Neuronal stem cell (in vitro differentiated cells): ENCODE measurements at places on chromosomes 12 and 14.
A peak's percentile ranks its signal among the peaks of the same experiment; 100 is the strongest.

GRCh38 chr12:53145383-53146260, 34.9 kb upstream of the ZNF740 start:
- DNase-seq, result no peak

- no peak for DNase-seq
Measured at GRCh38 chr12:42332301-42333285, 6.6 kb downstream of the PPHLN1 start.

GRCh38 chr12:12439636-12440035, 82.8 kb downstream of the BORCS5 start:
- DNase-seq, result no peak

- DNase-seq, result peak; percentile 37
Measured at GRCh38 chr14:78902010-78902623, 731.9 kb downstream of the NRXN3 start.

GRCh38 chr12:89064780-89065179, 287.5 kb downstream of the DUSP6 start:
- no peak for DNase-seq

DNA sequence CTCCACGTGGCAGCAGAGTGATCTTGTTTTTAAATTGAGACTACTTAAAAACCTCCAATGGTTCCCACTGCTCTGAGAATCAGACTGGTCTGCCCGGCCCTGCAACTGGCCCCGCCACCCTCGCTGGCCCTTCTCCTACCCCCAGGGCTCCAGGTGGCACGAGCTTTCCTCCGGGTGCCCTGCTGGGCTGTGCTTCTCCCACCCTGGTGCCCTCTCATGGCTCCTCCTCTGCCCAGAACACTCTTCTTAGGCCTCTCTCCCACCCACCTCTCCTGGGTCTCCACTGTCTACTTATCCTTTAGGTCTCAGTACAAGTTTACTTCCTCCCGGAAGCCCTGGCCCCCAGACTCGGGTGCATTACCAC, 26.5 kb downstream of the CCDC92 start:
- no peak for DNase-seq

DNA sequence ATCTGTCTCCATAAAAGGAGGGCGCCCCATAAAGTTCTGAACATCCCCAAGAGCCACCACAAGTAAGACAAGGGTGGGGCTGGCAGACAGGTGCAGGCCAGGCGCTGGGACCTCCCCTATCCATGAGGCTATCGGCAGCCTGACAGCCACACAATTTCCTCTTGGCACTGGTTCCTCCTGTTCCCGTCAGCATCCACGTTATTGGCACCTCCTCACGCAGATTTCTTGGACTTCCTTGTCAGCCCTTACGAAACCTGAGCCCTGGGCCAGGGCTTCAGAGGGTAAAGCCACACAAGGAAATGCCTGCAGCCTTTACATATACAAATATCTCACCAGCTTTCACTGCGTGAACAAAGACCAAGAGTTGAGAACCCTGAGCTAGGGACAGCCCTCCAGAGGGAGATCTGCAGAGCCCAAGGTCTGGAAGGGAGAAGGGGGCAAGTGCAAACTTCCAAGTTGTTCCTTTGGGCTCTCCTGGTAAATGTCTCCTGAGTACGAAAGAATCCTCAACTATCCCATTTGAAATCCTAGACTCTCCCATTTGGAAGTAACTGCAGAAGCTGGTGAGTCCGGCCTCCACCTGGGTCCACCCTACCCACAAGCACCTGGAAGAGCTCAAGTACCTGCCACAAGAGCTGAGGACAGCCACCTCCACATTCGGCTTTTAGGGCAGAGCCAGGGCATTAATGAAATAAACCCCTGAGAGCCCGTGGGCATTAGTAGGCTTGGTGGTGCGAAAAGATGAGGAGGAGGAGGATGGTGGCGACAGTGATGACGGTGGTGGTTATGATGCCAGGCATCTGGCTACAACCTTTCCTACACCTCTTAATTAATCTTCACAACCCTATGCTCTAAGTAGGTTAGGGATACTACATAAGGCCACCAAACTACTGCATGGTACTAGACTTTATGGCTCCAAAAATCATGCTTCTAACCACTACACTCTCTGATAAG, 5.5 kb upstream of the TC2N start:
- no peak for DNase-seq

DNA sequence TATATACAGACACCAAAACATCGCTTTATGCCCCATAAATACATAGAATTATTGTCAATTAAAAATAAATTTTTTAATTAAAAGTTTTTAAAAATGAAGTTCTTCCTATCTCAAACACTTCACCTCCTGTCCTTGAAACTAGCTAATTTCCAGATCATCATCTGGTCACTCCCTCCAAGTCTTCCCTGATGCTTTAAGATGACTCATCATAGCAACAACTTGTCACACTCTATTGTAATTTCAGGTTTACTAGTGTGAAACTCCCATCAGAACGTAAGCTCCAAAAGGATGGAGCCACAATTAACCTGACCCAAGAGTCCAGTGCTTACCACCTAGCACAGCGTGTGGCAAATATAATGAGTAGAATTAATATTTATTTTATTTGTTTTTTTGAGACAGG, 16.3 kb downstream of the GXYLT1 start:
- DNase-seq, result no peak

DNA sequence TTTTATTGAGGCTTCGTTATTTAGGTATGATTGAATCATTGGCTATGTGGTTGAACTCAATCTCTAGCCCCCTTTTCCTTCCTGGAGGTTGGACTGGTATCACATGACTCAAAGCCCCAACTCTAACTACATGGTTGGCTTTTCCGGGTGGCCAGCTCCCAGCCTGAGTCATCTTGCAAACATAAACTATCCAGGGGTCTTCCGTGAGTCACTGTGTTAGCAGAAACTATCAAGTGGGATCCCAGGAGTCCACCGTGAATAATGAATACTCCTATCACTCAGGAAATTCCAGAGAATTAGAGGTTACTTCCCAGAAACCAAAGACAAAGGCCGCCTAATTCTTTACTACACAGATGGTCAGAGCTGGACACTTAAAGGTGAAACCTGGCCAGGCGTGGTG, 19.7 kb upstream of the PLEKHD1 start:
- no peak for DNase-seq

- DNase-seq, result no peak
Measured at GRCh38 chr14:31283578-31284252, 76.1 kb upstream of the HECTD1 start.

- DNase-seq, result no peak
Measured at GRCh38 chr12:53427905-53428594, 4.4 kb downstream of the AMHR2 start.

GRCh38 chr12:89882792-89883191, 174.2 kb upstream of the ATP2B1 start:
- no peak for DNase-seq

GRCh38 chr14:33504246-33505099, 446.4 kb downstream of the EGLN3 start:
- DNase-seq, result no peak

DNA sequence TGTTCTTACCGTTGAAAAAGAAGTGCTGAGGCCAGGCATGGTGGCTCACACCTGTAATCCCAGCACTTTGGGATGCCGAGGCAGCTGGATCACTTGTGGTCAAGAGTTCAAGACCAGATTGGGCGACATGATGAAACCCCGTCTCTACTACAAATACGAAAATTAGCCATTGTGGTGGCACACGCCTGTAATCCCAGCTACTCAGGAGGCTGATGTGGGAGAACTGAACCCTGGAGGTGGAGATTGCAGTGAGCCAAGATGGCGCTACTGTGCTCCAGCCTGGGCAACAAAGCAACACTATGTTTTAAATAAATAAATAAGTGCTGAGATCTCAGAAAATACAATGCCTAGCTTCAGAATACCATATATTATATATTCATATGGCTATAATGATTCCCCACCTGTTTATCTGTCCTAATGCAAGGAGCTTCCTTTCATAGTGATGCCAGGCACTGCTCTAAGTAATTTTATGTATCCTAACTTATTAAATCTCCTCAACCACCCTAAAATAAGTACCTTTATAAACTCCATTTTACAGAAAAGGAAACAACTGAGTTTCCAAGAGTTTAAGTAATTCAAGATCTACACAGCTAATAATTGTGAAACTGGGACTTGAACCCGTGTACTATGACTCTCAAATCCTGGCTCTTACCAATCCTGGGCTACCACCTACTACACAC, 7.3 kb downstream of the PHLDA1 start:
- no peak for DNase-seq

DNA sequence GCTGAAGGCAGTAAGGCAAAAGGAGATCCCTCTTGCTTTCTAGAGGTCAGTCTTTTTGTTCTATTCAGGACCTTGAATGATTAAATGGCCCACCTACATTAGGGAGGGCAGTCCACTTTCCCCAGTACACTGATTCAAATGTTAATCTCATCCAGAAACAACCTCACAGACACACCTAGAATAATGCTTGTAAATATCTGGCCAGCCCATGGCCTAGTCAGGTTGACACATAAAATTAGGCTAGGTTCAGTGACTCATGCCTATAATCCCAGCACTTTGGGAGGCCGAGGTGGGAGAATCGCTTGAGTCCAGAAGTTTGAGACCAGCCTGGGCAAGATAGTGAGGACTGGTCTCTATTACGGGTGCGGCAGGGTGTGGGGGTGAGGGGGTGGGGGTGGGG, 43.5 kb downstream of the MIPOL1 start:
- no peak for DNase-seq

DNA sequence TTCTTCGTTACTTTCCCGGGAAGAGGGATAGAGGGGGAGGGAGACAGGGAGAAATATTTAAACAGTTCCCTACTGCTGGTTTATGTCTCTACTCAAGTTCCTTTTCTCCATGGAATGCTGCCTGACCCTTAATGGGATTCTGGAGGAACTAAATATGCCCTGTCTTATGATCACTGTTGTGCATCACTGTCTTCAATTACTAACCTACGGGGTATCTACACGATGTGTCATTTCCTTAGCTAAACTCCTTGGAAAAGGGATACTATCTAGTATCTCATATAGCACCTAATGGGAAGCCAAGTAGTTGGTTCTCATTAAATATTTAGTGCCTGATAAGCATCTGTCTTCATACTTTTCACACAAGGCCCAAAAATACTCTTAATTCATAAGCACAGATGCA, 37.5 kb upstream of the FBLN5 start:
- DNase-seq, result no peak

DNA sequence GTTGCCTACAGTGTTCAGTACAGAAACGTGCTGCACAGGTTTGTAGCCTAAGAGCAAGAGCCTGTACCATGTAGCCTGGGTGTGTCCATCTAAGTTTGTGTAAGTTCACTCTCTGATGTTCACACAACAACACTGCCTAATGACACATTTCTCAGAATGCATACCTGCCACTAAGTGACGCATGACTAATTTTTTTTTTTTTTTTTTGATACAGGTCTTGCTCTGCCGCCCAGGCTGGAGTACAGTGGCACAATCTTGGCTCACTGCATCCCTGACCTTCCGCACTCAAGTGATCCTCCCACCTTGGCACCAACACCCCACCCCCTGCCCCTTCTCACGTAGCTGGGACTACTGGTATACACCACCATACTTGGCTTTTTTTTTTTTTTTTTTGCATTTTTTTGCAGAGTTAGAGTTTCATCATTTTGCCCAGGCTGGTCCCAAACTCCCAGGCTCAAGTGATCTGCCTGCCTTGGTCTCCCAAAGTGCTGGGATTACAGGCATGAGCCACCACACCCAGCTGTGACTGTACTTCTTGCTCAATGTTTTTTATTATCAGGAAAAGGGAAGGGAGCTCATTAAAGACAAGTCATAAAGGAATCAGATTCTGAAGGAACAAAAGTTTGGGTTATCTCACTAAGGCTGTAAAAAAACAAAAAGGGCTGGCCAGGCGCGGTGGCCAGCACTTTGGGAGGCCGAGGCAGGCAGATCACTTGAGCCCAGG, 10.0 kb upstream of the CDC42BPB start:
- no peak for DNase-seq

DNA sequence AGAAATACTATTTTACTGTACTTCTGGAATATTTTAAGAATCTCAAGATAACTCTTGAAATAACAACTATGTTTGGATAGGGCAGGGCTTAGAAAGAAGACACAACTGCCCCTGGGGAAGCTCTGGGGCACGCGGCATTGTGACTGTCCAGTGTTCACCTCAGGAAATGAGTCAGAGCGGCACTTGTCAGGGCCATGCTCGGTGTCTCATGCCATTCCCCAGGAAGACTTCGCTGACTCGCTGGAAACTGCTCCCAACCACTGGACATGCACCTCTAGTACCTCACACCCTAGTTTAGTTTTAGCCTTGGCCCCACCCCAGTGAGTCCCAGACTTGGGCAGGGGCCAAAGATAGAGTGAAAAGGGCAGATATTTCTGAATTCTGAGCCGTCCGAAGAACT, 192.0 kb downstream of the TTC7B start:
- no peak for DNase-seq

- no peak for DNase-seq
Measured at GRCh38 chr12:104457746-104458693, 1.3 kb downstream of the CHST11 start.

DNA sequence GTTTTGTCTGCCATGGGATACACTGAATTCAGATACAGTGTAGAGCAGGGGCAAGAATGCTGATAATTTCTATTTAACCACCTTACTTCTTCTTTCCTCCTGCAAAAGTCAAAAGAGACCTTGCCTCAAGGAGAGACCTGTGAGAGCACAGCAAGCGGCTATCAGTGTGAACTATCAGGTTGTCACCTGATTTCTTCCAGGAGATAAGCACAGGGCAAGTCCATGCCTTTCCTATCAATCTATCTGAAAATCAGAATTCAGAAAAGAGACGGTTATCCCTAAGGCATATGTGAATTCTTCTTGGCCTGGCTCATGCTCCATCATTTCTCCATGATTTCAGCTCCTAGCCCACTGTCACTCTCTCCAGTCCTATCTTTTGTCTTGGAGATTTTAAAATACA, 128.9 kb upstream of the CCND2 start:
- no peak for DNase-seq

GRCh38 chr14:68028075-68028474, 208.5 kb downstream of the RAD51B start:
- DNase-seq, result no peak

DNA sequence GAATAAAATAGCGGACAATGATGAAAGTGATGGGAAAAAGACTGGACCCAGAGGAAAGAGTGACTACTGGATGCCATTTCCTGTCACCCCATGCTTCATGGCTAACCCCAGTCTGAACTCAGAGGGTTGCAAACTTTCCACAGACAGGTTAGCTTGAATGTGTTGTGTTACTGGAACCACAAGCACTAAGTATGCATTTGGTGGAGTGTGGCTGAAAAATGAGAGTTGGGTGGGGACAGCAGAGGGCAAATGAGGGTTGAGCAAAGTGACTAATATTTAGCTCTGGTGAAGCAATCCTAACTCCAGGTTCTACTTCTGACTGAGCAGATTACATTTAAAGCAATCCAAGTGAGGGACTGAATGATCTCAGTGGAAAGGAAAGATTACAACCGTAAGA, 1.6 kb downstream of the SLC16A7 start:
- peak; percentile 2 for DNase-seq
